ENCODE measurements at places on chromosomes 4 and X.

DNA sequence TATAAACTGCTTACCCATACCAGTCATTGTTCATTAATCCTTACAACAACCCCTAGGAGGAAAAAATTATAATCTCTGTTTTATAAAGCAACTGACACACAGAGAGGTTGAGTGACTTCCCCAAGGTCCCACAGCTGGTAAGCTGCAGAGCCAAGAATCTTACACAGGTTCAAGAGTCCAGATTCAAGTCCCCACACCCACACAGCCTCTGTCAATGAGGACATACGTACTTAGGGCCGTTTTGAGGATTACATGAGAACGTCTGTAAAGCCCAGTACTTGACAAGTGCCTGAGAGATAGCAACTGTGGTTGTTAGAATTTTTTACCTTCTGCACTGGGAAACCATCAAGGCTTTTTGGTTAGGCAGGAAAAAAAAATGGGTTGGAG lies 556 bp upstream of the SLC25A43 start:
- no peak for DNase-seq

DNA sequence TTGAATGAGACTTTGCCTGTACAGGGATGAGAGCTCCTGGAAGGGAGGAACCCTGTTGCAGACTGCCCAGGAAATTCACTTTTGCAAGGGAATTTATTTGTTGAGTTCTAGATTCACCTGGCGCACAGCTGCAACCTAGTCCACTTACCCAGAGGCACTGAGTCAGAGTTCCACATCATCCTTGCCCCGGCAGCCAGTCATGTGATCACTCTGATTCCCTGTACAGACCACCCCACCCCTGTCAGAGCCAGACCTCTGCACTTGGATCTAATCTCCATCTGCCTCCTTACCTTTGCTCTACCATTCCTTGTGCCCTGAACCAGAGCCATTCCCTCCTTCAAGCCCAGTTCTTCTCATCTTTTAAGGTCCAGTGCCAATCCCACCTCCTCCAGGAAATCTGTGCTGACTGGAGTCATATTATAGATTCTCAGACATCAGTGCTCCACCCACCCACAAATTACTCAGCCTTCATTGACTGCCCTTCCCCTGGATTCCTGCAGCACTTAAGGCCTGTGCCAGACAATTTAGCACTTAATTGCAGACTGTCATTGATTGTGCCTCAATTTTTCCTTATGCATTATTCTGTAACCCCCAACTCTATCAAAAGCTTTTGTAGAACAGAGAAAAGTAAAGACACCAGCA lies 84.1 kb upstream of the MAGEA4 start:
- DNase-seq = no peak

DNA sequence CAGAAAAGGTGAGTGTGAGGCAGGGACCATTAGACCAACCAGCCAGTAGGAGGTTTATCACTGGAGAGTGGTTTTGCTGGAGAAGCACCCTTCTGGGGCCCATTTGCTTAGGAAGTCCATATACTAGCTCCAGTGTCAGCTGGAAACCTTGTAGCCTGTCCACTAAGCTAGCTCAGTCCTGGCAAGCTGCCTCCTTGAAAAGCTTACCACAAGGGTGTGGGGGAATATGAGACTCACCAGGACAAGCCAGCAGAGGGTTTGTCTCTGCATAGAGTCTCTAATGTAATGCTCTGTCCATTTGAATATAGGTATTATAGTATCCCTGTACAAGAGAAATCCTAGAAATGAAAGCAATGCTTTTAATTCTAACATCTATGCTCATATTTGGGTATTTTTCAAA lies 86.3 kb downstream of the FBXL5 start:
- DNase-seq = no peak

DNA sequence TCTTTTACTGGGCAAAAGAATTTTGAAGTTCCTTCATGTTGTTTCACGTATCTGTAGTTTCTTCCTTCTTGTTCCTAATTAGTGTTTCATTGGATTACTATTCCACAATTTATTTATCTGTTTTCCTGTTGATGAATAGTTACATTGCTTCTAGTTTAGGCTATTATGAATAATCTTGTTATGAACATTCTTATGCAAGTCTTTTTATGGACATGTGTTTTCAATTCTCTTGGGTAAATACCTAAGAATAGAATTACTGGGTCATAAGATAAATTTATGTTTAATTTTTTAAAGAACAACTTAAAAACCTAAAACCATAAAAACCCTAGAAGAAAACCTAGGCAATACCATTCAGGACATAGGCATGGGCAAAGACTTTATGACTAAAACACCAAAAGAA lies 70.9 kb upstream of the RXFP1 start:
- no peak for DNase-seq

DNA sequence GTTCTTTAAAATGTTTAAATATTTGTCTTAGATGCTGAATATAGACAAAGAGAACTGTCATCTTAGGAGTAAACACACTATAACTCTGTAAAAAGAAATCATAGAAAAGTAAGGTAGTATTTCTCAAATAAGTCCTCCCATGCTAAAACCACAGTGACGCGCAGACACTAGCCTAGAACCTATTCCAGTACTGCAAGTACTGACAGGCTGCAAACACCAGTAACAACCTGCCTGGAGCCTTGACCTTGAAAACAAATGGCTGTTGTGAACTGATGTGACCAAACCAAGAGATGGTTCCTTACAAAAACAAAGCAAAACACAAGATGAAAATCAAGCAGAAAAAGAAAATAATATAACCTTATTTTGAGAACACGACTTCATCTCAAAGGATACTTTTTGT lies 8.5 kb downstream of the TIFA start:
- no peak for DNase-seq

- no peak for DNase-seq
Measured at GRCh38 chr4:100968046-100968445, 379.3 kb downstream of the PPP3CA start.

DNA sequence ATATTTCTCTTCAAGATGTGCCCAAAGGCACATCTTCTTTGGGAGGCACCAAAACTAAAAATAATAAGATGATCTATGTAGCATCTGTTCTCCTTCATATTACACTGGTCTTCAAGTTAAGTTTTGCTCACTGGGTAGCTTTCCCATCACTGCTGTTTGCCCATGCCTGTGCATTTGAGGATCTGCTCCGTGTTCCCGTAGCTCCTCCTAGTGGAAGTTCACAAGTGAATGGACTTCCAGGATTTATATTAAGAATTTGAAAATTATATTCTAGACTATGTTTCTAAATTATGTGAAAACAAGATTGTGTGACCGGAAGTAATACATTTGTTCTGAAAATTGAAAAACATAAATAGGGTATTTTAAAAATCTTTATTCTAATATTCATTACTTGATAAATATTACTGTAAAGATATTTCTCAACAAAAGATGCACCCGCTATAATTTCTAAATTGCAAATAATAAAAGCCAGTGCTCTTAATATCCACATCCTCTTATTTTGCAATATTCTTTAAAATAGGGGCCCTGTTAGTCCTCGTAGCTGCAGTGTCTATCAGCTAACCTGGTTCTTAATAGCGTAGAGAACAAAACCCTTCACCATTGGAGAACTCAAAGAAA lies 147.7 kb downstream of the RBM46 start:
- no peak for DNase-seq

- no peak for DNase-seq
Measured at GRCh38 chrX:124341396-124342132, 4.8 kb upstream of the SH2D1A start.

DNA sequence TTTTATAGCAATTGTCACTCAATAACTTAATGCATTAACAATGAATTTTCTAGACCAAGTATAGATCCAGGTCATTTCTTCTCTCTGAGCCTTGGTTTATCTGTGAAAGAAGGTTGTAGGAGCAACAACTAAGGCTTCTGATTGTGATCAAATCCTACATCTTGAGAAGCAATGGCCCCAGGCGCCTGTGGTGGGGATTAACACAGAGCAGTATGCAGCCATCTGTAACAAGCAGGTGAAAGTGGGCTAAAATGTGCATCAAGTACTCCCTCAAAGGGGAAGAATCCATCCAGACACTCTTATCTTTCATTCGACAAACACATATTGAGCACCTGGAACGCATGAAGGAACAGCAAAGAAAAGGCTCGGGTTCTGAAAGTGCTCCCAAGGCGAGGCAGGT lies 19.1 kb upstream of the SETD7 start:
- DNase-seq = no peak

GRCh38 chr4:41318839-41319530 lies 62.3 kb downstream of the UCHL1 start:
- DNase-seq = no peak

GRCh38 chrX:10156199-10157031 lies at the start of gene CLCN4:
CLCN4 (plus strand) TSS chrX:10156975; CDS start chrX:10185033, 28,058 bp downstream.
- DNase-seq = no peak

- DNase-seq = no peak
Measured at GRCh38 chr4:28636971-28637370, 1776.3 kb downstream of the STIM2 start.

GRCh38 chrX:63514569-63515080 lies 163.5 kb upstream of the SPIN4 start:
- no peak for DNase-seq

GRCh38 chr4:74632634-74633033 lies 161.7 kb downstream of the BTC start:
- no peak for DNase-seq

- no peak for DNase-seq
Measured at GRCh38 chr4:1863297-1864033, 7.5 kb upstream of the LETM1 start.

GRCh38 chrX:9534686-9535085 lies 69.8 kb downstream of the TBL1X start:
- DNase-seq = no peak

DNA sequence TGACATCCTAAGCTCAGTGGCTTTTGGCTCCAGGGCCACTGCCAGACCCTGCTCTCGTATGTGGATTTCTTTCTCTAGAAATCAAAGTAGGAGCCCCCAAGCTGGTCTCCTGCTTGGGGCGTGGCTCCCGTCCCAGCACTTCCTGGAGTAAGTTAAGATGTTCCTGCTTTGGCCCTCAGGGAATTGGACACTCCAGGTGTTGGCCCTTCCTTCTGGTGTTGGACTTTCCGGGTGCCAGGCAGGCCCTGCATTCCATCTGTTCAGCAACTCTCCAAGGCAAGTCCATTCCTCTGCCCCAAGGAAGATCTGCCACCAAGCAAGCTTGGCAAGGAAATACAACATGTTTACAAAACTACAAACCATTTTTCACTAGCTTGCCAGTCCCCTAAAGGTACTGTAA lies 22.1 kb upstream of the GPC4 start:
- no peak for DNase-seq

DNA sequence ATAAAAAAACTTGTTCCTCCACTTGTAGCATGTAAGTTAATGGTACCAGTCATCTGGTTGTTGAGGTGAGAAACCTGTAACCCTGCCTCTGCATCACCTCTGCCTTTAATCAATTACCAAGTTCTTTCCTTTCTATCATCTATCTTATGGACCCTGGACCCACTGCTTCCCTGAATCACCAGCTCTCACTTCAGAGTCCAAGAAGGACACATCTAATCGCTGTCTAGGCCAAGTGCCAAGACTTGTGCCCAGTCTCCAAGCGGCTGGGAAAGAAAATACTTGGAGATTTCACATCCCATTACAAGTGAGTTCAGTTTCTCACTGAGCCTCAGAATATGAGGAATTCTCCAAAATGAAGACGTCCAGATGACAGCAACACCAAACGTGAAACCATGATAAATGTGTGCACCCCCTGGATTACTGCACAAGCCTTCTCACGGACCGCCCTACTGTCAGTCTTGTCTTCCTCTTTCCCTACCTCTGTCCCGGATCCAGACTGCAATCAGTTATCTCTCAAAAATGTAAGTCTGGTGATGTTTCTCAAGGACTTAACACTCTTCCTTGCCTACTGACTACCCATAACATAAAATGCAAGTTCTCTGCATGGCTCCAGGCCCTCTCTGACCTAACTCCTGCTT lies 10.4 kb downstream of the PALLD start:
- DNase-seq = no peak

Measured in SIG-M5 (cell line).